ENCODE measurements at places on chromosomes 12 and 14.
A peak's percentile ranks its signal among the peaks of the same experiment; 100 is the strongest.

DNA sequence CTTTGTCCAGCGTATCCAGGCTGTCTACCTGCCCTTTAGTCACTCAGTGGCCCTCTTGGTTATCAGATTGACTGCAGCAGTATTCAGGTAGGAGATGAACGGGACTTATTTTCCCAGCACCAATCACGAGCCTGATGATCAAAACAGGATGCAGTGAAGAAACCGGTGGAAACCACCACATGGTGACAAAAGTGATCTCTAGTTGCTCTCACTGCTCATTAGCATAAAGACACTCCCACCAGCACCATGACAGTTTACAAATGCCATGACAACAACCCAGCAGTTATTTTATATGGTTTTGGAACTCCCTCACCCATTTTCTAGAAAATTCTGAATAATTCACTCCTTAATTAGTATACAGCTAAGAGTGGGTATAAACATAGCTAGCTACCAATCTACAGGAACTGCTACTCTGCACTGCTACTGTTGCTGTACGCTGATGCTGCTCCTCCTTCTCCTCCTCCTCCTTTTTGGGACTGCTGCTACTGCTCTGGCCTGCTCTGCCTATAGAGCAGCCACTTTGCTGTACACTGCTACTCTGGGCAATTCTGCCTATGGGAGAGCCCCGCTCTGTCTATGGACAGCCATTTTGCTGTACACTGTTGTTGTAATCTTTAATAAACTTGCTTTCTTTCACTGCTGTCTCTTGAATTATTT lies 142.5 kb upstream of the SSTR1 start:
- peak; percentile 55 for DNase-seq

GRCh38 chr14:103539056-103539825 lies 10.2 kb downstream of the TRMT61A start:
- DNase-seq = no peak

DNA sequence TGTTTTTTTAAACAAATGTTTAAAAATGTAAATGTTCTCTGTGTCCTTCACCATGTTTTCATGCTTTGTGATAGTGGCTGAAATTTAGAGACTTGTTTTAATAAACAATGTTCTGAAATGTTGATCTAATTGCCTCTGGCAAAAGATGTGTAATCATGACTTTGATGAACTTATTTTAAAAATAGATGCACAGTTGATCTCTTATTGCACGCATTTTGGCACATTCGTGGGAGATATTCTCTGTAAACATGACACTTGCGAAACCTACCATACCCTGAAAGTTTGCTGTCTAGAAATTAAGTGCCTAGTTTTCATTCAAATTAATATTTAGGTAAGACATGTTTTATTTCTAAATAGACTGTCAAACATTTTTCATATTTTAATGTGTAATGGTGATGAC lies 119.7 kb upstream of the DNM1L start:
- DNase-seq = no peak

GRCh38 chr14:89240414-89240813 lies 176.6 kb downstream of the FOXN3 start:
- DNase-seq = no peak

- DNase-seq = no peak
Observed at GRCh38 chr14:49692193-49692757, 645 bp upstream of the KLHDC1 start.

GRCh38 chr12:83800022-83800421 lies 1112.6 kb downstream of the SLC6A15 start:
- DNase-seq = no peak

- DNase-seq = no peak
Observed at GRCh38 chr14:52342849-52343596, 28.9 kb downstream of the PTGER2 start.

DNA sequence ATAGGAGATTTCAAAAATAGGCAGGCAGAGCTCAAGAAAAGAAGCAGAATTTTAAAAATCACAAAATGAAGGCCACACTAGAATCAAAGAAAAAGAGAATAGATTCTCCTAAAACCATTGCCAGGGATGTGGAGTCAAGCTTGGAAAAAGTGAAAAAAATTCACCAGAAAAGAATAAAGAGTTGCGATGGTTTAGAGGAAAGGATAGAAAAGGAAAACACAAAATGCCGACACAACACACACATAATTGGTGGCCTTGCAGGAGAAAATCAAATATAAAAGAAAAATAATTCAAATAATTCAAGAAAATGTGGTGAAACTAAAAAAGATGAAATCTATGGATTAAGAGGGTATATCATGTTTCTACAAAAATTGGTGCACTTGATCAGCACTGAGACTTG lies 181.6 kb upstream of the C14orf180 start:
- no peak for DNase-seq

DNA sequence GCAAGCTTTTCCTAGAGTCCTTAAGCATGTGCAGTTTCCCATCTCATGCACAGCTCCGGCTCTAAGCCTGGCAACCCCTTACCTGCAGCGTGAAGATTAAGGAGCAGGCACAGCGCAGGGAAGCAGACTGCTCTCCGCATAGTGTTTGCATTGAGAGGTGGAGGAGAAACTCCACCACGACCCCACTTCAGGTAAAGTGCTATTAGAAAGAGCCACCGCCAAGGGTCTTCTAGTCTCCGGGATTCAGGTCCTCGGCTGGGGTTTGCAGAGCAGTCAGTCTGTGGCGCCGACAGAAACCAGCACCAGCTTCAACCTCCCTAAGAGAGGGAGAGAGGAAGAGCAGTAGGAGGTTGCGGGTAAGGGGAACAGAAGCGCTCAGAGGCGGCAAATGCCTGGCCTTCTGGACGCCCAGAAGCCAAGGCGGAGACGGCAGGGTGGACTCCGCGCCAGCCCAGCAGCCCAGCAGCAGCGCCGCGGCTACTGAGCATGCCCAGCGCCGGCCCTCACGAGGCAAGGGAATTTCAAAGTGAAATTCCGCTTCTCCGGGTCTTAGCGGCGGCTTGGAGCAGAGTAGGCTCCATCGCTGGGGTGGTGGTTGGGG lies at the start of gene PTPRR:
Gene PTPRR, minus strand, starts transcription at position 488 of the 601 bp plus-strand sequence. Its CDS starts 348 bp downstream, at position 140.
- DNase-seq = no peak

DNA sequence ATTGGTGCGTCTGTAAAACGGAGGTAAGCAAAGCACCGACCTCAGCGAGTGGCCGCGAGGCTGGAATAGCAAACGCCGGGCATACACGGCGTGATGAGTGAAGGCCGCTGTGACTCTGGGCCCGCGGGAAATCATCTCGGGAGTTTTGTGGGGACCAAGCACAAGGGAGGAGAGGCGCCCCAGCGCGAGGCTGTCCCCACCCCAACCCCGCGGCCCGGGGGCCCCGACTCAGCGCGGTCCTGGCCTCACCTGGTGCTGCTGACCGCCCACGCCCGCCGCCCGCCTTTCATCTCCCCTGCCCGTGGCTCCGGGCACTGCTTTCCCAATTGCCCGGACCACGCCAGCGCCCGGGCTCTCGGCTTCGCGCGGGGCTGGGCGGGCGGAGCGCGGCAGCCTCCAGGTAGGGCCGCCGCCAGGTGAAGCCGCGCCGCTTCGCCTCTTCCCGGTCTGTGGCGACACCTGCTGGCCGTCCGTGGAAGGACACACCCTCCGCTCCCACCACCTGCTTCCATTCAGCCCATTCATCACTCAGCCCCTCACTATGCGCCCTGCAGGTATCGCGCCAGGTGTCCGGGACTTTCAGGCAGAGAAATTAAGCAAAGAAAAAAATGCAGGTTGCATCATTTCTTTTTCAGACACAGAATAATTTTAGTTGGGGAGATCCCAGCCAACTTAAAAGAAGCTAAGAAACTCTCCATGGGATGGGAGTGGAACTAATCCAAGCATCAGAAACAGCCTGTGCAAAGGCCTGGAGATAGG lies 360.4 kb downstream of the MED13L start:
- DNase-seq = peak; percentile 76

GRCh38 chr12:123351349-123351748 lies 13.3 kb downstream of the SBNO1 start:
- no peak for DNase-seq

DNA sequence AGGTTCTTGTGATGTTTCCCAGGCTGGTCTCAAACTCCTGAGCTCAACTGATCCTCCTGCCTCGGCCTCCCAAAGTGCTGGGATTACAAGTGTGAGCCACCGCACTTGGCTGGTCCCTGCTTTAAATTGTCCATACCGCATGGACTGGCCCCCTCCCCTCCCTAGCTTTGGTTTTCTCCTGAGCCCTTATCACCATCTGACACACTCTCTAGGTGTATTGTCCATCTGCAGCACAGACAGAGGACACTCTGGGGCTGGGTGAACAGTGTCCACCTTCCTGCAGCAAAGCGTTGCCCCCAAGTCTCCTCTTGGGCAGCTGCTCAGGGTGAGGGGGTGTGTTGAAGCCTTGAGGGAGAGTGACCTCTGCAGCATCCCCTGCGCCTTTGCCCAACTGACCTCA lies 36.0 kb upstream of the DLK1 start:
- DNase-seq = no peak

DNA sequence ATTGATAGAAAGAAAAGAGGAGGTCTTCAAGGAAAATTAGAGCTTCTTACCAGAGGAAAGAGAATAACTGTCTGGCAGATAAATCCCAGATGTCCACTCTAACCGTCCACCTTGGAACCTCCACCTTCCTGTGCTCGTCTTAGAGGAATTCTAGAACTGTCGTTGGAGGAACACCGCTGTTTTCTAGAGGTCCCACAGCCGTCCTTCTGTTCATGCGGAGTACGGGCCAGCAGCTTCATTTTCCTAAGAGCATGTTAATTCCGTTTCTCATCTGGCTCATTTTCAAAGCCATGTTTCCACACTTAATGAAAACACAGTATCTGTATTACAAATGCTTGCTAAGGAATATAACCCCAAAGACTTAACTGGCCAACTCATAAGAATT lies 107.9 kb upstream of the ESRRB start:
- no peak for DNase-seq

DNA sequence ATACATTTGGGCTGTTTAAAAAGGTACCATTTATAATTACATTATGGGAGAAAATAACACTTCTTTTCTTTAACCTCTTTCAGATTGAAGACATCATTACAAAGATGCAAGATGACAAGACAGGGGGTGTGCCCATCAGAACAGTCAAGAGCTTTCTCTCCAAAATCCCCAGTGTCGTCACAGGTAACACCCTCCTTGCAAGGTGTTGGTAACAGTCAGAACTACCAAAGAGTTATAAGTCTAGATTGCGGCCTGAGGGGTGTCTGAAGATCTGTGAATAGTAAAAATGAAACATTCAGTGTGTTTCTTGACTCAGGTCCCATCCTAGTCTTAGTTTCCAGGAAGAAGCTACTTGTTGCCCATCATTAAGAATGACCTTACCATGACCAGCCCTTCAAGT lies 419.8 kb downstream of the RGS6 start:
- DNase-seq = no peak

DNA sequence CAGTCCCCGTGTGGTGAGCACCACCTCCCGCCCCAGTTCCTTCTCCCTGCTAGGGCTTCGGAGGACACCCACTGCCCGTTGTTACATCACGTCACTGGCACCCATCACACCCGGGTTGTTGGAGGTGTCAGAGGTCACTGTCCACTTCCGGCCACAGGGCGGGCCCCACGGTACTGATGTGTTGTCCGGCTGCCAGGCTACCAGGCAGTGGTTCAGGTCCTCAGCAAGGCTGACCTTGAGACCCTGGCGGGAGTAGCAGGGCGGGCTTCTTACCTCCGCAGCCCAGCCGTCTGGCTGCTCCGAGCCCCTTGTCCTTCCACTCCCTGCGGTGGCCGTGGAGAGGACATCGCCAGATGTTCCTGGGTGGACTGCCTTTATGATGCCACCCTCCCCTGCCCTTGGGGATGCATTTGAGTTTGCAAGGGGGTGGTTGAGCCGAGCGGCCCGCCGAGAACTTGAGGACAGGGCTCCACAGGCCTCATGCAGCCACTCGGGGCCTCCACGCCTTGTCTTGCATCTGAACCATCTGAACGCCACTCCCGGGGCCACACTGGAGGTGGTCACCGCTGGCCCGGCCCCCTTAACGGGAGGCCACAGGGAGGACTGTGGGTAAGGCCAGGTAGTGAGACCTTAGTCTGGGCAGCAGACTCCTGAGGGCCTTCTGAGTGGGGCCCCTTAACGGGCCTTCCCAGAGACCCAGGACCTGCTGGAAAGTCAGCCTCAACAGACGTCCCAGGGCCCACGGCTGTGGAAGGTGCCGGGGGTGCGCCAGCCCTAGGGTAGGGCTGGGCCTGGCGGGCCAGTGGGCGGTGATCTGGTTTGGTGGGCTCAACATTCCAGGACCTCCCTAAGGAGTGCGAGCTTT lies 27.1 kb upstream of the PLD4 start:
- DNase-seq = no peak

- DNase-seq = no peak
Observed at GRCh38 chr12:2374092-2374906, 321.5 kb downstream of the CACNA1C start.

DNA sequence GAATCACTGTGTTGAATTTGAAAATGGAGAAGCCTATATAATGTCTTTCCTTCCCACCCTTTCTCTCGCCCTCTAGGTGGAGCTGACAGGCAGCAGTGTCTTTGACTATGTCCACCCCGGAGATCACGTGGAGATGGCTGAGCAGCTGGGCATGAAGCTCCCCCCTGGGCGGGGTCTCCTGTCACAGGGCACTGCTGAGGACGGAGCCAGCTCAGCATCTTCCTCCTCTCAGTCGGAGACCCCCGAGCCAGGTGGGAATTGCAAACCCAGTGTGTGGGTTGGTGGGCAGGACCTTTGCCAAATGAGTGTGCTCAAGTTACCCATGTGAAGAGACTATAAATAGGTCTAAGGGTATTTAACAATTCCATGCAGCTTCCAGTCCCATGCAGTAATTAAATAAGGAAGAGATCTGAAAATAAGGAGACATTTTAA lies 274.7 kb downstream of the EGLN3 start:
- no peak for DNase-seq

DNA sequence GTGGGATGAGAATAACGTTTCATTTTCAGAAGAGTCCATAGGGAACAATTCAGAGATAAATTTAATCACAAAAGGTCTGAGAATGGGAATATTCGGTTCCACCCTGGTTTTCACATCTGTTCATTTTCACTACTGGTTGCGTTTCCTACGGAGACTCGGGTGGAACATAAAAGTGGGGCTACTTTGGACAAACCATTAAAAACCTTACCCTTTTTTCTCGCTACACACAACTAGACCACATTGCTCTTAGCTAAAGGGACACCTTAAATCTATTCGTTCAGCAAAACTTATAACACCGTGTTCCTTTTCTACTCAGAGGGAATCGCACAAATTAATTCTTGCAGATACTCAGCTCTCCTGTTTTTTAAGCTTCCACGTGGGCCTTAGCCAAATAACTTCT lies 1.0 kb upstream of the SUDS3 start:
- DNase-seq = no peak

DNA sequence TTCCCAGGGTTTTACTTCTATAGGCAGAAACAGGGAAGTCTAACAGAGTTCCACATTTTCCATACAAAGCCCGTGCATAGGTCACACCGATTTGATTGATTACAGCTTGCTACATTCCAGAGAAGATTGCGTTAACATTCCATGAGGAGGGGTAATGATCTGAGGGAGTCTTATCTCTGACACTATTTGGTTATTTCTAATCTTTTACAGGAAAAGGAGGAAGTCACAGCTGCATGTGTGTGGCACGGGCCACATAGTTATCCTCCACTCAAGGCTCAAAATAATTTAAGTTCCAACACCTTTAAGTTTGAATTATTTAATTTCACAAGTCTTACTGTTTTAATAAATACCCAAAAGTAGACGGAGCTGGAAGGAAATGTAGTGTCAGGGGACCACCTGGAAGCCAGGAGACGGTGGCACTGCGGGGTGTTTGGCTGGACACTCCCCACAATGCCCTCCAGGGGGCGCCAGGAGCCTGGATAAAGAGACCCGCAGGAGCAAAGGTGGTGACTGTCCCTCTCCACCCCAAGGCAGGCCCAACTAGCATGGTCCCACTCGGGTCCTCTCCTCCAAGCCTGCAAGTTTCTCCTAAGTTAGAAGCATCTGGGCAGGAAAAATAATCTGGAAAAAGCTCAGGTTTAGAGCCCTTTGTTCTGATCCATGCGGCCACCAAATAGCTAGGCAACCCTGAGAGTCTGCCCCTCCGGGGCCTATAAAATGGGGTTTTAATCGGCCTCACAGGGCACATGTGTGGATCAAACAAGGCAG lies 20.2 kb downstream of the KRT8 start:
- DNase-seq = peak; percentile 78

All from stimulated activated CD4-positive, alpha-beta T cell treated with anti-CD3 and anti-CD28 coated beads, Interleukin-4, amount 100 ng/mL, for 4 hours (primary cell).